GM12892 (cell line): ENCODE measurements at places on chromosomes 2 and 18.

DNA sequence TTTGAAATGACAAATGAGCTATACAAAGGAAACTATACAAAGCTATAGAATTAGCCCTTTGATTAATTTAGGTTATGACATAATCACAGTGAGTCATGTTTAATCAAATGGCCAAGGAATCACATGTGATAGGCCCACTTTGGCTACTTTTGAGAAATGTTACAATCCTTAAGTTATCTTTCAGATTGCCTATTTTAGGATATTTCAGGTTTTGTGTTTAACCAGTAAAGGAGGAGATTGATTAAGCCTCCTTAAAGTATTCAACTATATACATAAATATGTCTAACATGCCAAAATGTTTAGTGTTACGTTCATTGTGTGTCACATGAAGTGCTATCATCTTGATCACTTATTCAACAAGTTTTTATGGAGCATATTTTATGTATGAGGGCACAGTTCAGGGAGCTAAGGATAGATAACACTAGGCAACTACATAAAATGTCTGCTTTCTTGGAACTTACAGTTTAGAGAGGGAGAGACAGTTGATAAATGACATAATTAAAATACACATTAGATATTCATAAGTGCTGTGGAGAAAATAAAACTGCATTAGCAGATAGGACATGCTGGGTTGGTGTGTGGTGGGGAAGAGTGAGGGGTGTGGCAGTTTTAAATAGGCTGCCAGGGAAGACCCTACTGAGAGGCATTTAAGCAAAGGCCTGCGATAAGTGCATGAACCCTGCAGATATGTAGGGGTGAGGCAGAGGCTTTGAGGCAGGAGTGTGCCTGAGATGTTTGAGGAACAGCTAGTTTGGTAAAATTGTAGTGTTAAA is 77.2 kb downstream of the LTBP1 start:
- DNase-seq: no peak

GRCh38 chr2:70529610-70530009 is 24.0 kb downstream of the TGFA start:
- no peak for DNase-seq

DNA sequence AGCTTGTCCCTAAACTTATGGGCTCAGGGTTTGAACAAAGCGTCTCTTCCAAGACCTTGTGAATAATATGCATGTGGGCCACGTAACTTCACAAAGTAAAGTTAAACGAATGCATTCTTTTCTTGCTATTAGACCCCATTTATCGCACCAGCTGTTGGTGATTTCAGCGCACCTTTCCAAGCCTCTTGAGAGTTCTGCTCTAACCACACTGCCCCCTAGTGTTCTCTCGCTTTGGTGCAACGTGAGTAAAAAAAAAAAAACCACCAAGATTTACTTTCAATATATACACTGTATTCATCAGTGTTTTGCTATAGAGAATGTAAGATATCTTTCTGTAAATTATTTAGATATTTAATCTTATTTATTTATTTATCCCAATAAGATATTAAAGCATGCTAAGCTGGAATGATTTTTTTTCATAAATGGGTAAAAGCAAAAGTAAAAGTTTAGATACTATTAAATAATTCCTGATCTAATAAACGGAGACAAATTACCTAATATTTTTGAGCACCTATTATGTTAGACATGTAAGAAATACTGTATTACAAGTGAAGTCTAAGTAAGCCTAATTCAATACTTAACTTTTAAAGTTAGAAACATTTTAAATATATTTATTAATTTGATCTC is 459.5 kb downstream of the DLGAP1 start:
- DNase-seq: no peak

DNA sequence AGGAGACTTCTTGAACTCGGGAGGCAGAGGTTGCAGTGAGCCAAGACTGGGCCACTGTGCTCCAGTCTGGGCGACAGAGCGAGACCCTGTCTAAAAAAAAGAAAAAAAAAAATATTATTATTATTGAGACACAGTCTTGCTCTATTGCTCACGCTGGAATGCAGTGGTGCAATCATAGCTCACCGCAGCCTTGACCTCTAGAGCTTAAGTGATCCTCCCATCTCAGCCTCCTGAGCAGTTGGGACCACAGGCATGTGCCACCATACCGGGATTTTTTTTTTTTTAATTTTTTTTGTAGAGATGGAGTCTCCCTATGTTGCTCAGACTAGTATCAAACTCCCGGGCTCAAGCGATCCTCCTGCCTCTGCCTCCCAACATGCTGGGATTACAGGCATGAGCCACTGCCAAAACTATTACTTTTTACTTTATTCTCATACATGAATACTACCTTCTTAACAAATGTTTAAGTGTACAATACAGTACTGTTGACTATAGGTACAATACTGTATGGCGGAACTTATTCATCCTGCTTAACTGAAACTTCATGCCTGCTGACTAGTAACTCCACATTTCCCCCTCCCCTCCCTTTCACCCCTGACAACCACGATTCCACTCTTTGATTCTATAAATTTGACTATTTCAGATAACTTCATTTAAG is 15.5 kb downstream of the FBXO11 start:
- DNase-seq: no peak

GRCh38 chr2:169221745-169222369 is 140.5 kb downstream of the LRP2 start:
- DNase-seq: no peak

DNA sequence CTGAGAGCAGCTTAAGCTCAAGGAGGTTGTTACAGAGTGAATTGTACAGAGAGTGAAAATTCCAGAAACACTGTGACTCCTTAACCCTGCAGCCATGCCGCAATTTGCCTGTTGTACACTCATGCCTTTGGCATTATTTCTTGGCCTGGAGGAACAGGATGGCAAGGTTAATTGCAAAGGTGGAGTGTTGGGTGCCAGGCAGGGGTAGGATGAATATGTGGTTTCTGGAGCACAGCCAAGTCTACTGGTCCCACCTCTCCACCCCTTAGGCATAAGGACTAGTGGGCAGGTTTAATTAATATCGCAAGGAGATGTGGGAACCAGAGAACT is 250.2 kb downstream of the LRRTM1 start:
- DNase-seq: no peak

DNA sequence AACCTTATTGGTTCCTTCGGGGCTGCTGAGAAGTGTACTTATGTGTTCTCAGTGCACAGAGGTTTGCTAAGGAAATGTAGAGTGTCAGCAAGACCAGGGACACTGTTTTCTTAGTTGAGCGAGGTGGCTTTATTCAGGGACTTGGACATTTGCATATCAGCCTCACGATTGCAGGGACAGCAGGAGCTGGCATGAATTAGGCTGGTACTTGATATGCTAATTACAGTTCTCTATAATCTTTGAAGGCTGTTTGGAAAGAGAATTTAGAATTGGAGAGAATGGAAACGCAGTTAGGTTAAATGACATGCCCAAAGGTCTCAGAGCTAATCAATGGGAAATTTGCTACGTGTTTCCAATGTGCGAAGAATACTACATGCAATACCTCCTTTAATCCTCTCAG is 18.7 kb upstream of the MTCL1 start:
- no peak for DNase-seq

DNA sequence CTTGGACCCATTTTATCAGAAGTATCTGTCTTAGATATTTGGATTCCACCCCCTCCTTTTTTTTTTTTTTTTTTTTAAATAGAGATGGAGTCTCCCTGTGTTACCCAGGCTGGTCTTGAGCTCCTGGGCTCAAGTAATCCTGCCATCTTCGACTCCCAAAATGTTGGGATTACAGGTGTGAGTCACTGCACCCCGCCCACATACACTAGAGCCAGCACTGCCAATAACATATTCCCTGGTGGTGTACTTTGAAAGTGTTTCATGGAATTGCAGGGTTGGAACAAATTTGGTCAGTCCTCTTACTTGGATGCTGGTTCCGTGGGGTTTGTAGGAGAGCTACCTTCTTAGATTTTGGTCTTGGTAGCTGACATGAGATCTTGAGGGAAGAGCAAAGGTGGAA is 15.0 kb downstream of the PDCL3 start:
- DNase-seq: no peak

DNA sequence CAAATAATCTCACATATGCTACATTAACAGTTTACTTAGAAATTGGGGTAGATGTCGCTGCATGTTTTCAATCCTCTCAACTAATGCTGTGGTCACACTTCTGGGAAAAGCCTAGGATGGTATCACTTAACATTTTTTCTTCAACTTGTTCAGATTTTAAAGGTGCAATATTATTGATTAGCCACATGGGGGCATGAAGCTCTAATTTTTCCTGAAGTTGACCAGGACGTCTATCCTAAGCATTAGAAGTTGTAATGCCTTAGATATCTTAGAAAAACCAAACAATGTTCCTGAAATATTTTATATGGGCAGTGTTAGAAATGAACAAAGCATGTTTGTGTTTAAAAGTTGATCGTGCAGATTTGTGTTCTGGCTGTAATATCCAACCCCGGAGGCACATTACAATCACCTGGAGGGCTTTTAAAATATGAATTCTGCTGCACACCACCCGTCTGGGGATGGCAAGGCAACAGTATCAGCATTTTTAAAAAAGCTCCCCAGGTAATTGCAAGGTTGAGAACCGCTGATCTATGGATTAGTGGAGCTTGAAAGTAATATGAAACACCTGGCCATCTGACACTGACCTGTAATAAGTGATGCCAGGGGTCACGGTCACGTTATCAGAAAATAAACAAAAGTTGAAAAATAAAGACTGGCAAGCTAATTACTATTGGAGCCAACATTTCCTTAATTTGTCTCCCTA is 100.5 kb upstream of the LMAN1 start:
- DNase-seq: no peak

- DNase-seq: no peak
Observed at GRCh38 chr2:6067089-6067488, 374.9 kb downstream of the SOX11 start.
